ENCODE measurements at places on chromosomes 2 and 18. TPM values are rescaled to one million over a fixed set of nuclear protein-coding genes. Genes with fewer than 3 reads are reported as not detected.

DNA sequence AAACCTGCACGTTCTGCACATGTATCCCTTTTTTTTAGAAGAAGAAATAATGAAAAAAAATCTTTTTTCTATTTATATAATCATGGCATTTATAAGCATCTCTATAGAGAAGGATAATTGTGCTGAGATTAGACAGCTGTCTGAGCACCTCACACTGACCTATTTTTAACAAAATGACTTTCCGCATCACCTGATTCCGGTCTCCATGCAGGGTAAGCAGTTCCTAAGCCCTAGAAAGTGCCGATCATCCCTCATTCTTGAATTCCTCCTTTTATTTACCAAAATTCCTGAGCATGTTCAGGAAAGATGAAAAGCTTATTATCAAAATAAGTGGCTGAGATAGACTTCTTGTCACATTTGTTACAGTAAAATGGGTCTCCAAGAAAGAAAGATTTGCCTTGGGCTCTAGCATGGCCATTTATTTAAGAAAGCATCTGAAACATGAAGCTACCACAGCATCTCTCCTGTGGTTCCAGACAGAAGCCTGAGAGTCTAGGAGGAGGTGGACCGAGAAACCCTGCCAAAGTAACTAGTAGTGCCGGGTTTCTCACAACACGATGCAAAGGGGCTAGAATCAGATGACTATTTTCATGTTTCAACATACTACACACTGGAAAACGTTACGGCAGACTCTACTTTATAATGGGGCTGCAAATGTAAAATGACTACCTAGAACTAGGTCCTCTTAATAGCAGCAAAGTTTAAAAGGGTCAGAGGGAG is 670 bp downstream of the GKN1 start:
- no peak for DNase-seq

GRCh38 chr2:16199882-16200553 is 259.7 kb downstream of the MYCN start:
- no peak for DNase-seq

Gene TLX2
- 4.5 TPM for total RNA-seq

GRCh38 chr2:85164145-85164569 is 31.0 kb downstream of the TCF7L1 start:
- no peak for DNase-seq

DNA sequence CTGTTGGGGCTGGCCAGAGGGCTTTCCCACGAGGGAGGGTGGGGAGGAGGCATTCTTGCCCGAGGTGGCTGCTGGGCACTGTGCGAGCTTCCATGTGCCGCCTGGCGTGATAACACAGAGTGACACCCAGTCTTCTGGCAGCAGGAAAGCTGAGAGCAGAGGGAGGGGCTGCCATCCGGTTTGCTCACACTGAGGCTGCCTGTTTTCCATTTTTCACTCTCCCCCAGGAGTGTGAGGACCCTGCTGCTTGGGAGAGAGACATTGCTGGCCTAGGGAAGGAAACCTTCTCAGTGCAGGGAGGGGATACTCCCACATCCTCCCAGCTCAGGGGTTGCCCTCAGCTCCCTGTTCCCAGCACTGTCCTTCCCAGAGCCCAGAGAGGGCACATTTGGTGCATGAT is 73.1 kb downstream of the INHBB start:
- peak; percentile 90 for DNase-seq

- no peak for DNase-seq
Observed at GRCh38 chr2:39476524-39476923, 39.4 kb upstream of the MAP4K3 start.

Gene MPP4
- not detected for total RNA-seq

DNA sequence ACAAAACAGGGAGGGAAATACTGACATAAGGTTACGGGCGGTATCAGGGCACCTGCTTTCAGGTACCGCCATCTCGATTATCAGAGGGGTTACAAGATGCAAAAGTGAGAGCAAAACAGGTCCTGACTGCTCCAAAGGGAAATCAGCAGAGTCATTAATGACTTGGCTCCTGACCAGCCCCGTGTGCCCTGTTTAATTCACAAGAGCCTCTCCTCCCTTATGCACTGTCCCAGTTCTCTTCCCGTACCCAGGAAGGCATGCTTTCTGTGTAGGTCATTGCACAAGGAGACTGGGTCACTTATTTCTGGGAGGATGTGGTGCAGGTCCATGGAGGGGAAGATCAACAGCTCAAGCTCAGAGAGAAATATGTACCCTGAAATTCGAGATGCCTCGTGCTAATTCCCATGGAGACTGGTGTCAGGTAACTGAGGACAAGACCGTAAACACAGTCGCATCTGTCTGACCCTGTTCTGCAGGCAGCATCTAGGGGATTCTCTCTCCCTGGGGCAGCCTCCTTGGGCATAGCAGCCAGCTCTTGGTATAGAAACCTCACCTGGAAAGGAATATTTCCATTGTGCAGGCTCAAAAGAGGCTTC is 79.9 kb downstream of the HNRNPLL start:
- DNase-seq: no peak

- DNase-seq: no peak
Observed at GRCh38 chr2:233153146-233153798, 93.1 kb downstream of the INPP5D start.

DNA sequence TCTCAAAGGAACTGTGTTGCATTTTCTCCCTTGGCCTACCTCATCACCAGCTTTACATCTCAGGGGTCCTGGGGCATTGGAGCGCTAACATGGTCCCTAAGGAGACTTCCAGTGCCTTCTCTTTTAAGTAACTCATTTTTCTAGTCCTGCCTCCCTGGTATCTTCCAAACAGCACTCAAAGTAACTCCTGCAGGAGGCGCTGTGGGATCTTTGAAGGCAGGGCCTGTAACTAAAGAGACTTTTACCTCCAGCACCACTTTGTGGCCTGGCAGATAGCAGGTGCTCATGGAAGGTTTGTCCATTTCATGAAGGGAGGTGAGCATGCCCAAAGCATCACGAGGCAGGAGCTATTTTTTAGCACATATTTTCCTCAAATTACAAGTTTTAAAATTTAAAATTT is 411.0 kb upstream of the GYPC start:
- DNase-seq: peak; percentile 83

DNA sequence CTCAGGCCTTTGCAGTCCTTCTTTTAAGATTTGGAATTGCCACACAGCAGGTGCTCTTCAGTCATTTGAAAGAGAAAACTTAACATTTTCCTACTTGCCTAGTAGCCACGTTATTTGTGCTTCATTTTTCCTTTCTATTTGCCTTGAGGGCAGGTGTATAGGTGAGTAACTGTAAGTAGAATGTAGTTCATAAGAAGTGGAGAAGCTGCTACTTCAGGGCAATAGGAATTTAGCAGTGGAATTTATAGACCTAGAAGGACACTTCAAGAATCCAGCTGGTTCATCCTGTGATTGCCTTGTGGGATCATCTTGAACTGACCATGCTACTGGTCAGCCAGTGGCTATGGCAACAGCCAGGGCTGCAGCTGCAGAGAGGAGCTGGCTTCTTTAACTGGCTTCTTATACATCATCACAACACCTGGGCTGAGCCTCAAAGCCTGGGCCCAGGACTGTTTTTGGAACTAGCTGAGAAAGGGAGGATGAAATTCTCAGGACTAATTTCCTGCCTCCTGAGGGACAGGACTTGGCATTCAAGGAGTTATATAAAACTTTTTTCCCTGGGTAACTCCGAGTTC is 5.1 kb upstream of the LANCL1 start:
- no peak for DNase-seq

GRCh38 chr2:125160947-125161346 is 1135.9 kb downstream of the CNTNAP5 start:
- DNase-seq: no peak

DNA sequence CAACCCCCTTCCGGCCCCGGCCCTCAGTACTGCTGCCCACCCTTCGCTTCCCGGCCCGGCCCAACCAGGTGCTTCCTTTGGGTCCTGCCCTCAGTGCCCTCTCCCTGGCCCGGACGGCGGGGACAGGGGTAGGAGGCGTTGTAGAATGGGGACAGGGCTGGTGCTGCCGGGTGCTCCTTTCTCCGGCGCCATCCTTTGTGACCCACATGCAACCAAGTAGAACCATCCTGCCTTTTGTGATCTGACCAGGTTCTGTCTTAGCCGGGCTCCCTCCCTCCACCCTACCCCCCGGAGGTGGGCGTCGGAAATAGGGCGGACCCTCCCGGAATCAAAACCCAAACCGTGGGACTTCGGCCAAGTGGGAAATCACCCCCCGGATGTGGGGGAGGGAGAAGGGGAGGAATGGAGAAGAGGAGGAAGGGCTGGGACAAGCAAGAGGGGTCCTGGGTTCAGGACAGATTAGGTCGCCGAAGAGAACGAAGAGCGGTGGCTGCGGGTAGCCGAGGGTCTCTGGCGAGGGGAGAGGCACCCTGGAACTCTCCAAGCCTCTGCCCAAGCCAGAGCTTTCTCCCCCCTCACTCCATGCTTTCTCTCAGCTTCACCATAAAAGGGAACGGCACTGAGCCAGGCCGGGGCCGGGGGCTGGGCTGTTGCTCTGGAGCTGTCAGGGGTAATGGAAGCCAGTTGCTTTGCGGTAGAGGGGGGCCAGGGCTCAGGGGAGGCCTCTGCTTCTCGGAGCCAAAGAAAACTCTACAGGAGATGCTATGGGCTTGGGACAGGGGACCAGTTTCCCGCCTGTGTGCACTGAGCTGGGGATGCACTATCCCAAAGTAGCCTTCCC is 756 bp upstream of the OST4 start:
- peak; percentile 84 for DNase-seq

DNA sequence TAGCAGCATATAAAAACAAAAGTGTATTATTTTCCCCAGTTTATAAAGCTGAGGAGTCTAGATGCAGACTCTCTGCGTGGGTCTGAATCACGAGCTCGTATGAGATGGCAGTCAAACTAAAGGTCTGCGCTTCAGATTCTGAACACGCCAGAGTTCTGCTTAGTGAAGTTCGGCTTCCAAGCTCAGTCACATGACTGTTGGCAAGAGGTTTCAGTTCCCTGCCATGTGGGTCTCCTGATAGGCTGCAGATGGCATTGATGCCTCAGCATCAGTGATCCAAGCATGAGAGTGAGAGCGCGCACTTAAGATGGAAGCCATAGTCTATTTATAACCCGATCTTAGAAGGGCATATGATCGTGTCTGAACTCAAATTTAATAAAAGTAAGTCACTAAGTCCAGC is 242.8 kb upstream of the DOK6 start:
- DNase-seq: no peak

Gene EIPR1
- total RNA-seq: 32.1 TPM

DNA sequence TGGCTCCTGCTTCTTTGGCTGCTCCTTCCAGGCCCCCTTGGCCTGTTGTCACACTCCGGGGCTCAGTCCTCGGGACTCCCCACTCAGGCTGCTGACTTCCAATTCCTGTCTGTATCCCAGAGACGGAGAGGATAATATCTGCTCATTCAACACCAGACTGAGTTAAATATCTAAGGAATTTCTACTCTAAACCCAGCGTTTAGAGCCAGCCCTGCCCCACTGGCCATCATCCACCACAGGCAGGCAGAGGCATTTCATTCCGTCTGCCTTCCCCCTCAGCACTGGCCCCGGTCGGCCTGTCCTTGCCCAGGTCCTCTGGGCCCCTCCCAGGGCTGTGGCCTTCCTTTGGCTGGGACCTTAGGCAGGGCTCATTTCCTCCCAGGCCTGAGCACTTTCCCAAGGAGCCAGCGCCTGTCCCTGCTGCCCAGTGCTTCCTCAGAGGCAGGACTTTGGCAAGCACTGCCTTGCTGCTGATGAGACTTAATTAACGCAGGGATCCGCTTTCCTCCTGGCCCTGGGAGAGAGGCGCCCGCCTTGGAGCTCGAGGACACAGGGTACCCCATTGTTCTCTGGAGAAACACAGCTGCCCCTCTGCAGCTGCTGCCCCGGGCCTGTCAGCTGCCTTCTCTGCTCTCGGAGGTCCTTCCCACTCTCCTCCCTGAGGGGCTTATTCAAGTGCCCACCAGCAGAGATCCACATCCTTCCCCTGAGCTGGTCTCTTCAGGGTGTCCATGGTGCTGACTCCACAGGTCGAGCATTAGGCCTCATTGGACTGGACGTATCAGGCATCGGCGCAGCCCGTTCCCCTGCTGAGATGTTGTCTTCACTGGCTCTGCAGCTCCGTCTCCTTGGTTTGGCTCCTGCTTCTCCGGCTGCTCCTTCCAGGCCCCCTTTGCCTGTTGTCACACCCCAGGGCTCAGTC is 42.8 kb downstream of the ATOH8 start:
- no peak for DNase-seq

DNA sequence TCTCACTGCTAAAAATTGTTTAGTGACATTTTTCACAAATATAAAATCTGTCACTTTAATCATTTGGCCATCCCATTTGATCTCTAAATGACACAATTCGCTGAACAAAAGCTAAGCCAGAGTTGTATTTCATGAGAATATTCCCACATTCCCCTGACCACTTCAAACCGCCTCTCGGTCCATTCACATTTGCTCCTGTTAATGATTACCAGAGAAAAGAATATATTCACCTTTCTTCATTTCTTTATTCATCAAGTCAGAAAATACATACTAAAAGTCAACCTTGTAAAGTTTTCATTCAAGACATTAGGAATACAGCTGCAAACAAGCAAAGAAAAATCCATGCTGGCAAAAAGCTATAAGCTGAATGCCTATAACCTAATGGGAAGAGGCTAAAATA is 225.5 kb downstream of the DOK6 start:
- no peak for DNase-seq

Gene CFC1
- 2.0 TPM for total RNA-seq

DNA sequence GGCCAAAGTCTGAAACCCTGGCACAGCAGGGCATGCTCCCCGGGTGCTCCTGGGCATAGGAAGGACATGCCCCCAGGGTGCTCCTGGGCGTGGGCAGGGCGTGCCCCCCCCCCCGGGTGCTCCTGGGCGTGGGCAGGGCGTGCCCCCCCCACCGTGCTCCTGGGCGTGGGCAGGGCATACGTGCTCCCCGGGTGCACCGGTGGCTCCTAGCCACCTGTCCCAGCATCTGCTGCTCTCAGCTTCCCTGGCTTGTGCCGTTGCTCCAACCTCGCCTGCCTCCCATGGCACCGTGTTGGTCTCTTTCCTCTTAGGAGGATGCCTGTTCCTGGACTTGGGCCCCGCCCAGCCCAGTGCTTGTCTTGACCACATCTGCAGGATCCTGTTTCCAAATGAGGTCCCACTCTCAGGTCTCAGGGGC is 95.6 kb upstream of the CTDP1 start:
- DNase-seq: no peak

DNA sequence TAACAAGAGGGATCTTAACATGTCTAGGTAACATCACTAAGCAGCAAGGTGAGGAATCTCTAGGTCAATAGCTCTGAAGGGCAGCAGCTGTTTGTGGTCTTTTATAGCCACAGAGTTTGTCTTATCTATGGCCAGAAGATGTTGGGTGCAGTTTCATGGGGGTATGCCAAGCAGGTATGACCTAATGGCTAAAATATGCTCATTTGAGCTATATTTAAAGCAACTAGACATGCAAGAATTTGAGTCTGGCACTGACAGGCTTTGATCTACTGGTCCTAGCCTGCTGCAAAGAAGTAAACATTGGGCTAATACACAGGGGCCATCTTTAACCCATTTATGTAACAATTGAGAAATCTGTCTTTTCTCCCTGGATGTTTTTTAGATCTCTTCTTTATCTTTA is 13.9 kb upstream of the UGP2 start:
- no peak for DNase-seq

GRCh38 chr18:44852818-44853217 is 172.1 kb downstream of the SETBP1 start:
- DNase-seq: peak; percentile 40

GRCh38 chr2:12434630-12435098 is 282.1 kb upstream of the TRIB2 start:
- no peak for DNase-seq

All from testis (tissue), 5 donors.